Naive thymus-derived CD8-positive, alpha-beta T cell (primary cell): ENCODE measurements at places on chromosomes 2 and 18.

- no peak for DNase-seq
Measured at GRCh38 chr2:85997017-85997970, 108.4 kb downstream of the POLR1A start.

GRCh38 chr18:11147371-11147951 is 1.9 kb downstream of the PIEZO2 start:
- DNase-seq = no peak

DNA sequence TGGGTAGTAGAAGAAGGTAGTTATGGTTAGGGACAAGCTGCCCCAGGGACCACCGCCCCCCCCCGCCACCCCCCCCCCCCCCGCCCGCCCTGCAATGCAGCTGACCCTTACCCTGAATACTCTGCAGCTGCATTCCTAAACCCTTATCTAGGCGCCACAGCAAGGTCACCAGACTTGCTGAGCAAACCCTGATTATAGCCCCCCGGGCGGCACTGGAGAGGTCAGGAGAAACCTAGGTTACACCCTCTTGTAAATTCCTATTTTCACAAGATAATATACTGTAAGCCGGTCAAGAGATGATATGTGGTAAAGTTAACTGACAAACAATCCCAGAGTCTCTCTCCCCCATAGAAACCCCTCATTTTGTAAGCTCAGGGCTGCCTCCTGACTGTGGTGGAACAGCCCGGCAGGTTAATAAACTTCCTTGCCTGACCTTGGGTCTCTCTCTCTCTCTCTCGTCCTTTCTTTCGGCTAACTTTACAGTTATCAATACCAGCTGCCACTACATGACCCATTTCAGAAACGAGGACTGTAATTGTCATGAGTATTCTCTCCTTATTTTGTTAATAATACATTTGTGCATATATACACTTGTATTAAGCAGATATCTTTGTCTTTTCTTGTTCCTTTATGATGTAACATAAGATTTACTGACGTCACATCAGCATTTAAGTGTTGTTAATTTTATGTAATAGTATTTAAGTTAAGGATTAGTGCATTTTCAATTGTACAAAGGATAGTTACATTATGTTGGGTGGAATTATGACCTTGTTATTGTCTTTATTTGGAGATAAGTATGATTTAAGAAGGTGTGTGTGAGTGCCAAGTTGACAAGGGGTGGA is 22.8 kb upstream of the SMAD4 start:
- DNase-seq = no peak

DNA sequence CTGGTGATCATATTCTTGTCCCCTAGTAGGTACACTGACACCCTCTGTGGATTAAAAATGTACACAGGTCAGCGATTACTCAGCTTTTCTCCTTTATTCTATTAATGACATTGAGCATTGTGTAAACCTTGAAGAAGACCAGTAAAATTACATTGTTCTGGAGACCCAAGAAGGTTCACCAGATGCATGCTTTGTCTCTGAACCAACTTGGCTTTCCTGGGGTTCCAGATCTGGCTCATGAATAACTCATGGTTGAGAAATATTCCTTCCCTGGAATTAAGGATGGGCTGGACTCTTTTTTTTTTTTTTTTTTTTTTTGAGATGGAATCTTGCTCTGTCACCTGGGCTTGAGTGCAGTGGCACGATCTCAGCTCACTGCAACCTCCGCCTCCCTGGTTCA is 11.9 kb downstream of the LBH start:
- no peak for DNase-seq

DNA sequence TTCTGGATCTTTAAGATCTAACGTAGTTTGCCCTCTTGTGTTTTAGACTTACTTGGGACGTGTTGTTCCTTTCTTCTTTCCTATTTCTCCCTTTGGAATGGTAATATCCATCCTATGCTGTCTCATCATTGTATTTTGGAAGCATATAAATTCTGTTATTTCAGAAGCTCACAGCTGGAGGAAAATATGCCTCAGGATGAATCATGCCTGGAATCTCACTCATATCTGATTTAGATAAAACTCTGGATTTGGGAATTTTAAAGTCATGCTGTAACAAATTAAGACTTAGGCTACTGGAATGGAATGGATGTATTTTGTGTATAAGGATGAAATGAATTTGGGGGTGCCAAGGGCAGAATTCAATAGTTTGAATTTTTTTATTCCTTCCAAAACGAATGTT is 245.2 kb upstream of the GULP1 start:
- no peak for DNase-seq

DNA sequence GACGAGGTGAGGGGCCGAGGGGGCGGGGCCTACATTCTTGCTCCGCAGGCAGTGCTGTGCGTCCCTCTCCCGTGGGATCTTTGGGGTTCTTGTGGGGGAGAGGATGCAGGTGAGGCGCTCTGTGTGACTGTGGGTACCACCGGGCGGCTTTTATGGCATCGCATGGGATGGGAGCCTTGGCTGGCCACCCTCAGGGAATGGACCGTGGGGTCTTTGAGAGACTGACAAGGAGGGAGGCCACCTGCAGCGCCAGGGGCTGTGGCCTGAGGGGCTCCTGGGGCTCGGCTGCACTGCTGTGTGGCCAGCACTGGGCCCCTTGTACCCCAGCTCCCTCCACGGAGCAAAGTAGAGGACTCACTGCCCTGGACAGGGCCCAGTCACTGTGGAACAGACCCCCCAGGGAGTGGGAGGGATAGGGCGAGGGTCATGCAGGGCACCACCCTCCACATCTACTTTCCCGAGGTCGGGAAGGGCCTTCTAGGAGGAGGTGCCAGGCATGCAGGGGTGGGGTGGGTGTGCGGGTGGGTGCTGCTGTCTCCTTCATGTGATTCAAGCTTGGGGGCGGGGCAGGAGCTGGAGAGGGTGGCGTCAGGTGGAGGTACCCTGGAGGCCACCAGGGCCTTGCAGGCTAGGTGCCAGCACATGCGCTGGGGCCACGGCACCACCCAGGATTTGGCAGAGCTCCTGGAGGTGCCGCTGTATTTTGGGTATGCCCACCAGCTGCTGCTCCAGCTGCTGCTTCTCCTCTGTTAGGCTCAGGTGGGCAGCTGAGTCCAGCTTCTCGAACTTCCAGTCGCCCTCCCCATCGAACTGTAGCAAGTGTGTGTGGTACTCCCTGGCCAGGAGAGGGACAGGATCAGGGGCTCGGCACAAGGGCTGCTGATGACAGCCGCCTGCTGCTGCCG is 1072.4 kb downstream of the RPIA start:
- no peak for DNase-seq

DNA sequence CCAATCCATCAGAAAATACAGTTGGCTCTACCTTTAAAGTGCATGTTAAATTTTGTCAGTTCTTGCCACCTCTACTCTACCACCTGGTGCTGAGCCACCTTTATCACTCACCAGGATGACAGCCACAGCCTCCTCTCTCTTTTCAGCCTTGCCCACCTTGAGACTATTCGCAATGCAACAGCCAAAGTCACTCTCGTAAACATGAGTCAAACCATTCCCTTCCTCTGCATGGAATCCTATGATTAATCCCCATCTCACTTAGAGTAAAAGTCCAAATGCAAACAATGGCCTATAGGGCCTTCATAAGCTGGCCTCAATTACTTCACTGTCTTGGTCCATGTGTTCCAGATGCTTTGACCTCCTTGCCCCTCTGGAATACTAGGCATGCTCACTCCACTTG is 5.8 kb upstream of the OSBPL6 start:
- DNase-seq = no peak

DNA sequence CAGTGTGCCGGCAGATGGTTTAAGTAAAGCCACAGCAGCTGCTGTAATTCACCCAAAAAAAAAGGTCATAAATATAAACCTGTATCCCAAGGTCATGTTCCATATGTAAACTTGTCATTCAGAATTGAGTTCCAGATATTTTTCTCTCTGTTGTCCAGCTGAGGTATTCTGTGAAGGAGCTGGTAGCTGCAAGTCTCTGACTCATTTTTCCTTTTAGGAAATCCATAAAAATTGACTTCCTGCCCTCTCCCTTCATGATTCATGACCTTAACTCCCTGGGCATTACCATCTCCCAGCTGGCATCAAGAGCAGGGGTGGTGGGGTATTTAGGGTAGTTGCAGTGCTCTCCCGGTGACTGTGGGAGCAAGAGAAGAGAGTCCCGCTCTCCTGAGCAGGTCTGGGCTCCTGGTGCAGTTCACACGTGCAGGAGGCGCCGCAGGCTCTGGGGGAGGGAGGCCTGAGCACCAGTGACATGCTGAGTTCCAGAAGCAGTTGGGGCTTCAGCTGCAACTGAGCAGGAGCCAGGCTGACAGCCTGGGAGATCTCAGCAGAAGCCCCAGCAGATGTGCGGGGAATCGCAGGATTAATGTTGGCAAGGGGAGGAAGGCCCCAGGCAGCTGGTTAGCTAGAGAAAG is 192.6 kb downstream of the MGAT5 start:
- DNase-seq = no peak

DNA sequence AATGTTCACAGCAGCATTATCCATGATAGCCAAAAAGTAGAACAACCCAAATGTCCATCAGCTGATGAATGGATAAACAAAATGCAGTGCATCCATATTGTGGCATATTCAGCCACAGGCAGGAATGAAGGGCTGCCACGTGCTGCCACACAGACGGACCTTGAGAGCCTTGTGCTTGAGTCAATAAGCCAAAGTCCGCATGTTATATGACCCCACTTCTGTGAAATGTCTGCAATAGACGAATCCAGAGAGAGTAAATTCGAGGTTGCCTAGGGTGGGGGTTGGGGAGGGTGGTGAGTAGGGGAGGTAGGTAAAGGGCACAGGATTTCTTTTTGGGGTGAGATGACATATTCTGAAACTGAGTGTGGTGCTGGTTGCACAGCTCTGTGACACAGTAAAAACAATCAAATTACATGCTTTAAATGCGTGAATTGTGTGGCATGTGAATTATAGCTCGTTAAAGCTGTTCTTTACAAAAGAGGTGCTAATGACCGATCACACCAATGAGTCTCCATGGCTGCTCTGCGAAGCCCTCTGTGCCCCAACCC is 38.9 kb upstream of the LDLRAD4 start:
- no peak for DNase-seq

DNA sequence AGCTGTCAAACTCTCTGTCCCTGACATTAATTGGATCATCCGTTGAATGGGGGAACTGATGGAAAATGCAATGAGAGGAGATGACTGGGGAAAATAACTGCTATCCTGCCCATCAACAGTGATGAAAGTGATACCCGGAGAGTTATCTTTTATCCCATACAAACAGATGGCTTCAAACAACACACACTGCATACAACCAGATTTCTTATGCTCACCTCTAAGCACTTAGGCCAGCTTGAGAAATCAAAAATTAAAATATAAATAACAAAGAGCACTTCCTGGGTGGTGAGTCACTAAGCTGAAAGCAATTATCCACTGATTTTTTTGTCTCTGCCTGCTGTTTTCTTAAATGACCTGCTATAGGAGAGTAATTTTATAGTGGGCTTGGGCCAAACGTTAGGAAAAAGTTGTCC is 237.6 kb upstream of the RGPD4 start:
- no peak for DNase-seq

DNA sequence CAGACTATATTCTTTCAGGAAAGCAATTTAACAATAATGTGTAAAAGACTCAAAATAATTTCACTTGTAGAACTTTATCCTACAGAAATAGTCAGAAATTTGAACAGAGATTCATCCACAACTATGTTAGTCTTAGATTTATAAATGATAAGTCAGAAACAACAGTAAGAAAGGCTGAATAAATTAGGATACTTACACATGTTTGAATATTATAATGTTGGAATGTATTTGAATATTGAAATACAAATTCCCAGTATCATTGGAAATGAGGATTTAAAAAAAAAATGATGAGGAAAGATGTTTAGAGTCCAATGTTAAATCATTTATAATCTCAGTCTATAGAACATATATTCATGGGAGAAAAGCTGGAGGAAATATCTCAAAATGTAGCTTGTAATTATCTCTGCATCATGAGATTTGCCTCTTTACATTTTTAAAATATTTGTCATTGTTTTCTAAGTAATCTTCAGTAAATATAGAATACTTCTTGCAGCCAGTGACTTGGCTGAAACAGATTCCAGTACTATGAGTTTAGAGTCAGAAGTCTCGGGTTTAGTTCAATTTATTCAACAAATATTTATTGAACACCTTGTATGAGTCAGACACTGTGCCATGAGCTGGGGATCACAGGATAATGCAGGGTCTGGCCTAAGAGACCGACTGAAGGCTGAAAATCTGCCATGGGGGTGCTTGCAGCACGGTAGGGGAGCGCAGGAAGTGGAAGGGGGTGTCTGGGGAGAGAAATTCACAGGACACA is 32.3 kb downstream of the CXCR4 start:
- DNase-seq = no peak

GRCh38 chr2:123864416-123864815 is 160.7 kb upstream of the CNTNAP5 start:
- no peak for DNase-seq

DNA sequence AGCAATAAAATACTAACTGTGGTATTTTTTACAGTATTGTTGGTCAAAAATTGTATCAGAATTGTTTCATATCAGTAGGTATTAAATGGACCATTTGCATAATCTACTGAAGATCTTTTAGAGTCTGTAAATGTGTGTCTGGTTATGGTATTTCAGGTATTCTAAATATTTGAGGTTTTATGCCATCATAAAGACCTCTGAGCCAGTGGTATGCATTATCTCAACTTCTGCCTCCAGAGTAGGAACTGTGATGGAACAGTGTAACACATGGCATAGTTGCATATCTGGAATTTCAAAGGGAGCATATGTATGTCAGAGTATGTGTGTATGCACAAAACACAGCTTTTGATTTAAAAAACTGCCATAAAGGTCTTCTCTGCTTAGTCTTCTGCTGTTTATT is 15.4 kb downstream of the GREB1L start:
- no peak for DNase-seq

- no peak for DNase-seq
Measured at GRCh38 chr2:18516112-18516511, 44.3 kb downstream of the RDH14 start.

GRCh38 chr2:101080211-101081068 is 70.7 kb downstream of the TBC1D8 start:
- no peak for DNase-seq

DNA sequence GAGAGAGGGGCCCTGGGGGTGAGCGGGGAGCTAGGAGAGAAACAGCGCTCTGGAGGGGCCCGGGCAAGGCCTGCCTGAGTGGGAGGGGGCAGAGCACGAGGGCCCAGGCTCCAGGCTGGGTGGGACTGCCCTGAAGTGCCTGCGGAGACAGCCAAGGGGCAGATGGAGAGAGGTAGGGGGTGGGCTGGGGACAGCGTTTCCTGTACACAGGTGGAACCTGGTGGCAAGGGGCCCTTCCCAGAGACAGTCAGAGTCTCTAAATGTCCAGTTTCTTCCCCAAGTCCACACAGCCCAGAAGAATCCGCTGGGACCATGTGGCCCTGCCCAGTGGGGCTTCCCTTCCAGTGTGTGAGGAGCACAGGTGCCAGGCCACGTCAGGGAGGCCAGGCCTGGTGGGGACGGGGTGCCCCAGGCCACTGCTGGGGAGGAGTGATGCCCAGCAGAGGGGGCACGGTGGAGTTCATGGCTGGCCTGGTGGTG is 1.7 kb upstream of the GPR35 start:
- no peak for DNase-seq
